ENCODE measurements at places on chromosomes 4 and X.

- no peak for DNase-seq
Measured at GRCh38 chr4:131547506-131547981, 1601.5 kb upstream of the PCDH10 start.

DNA sequence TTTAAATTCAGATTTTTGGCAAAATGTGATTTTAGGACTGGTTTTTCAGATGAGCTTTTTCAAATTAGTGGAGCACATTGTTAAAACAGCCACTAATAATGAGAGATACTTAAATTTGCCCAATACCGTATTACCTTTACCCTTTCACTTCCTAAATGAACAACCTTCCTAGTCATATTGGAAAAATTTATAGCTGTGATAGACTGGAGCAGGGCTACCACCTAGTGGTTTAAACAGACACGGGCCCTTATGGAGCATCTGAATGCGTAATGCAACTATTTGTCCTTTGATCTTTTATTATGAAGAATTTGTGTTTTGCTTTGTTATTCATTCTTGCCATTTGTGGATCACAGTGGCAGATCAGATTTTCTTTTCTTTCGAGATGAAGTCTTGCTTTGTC, 72.7 kb downstream of the KDM6A start:
- DNase-seq: no peak

- no peak for DNase-seq
Measured at GRCh38 chr4:39587881-39588280, 50.8 kb downstream of the SMIM14 start.

- no peak for DNase-seq
Measured at GRCh38 chr4:89363786-89364185, 56.2 kb upstream of the GPRIN3 start.

GRCh38 chrX:13341491-13342101, 21.7 kb upstream of the ATXN3L start:
- DNase-seq: no peak

- no peak for DNase-seq
Measured at GRCh38 chrX:8960957-8961468, 72.9 kb downstream of the FAM9B start.

DNA sequence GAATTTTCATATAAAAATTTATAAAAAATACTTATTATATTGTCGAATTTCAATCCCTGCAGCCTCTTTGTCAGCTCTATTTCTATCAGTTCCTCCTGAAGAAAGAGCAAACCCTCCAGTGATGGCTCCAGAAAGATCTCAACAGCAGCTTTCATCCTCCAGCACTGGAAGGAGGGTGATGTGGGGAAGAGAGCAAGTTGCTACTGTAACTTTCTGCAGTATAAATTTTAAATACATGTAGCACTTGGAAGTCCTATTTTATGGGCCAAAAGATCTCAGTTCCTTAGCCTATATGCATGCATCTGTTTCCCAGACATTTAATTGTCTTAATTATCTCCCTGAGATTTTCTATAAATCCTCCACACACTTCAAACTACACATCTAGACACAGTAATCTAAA, 13.7 kb upstream of the ODAM start:
- DNase-seq: no peak

DNA sequence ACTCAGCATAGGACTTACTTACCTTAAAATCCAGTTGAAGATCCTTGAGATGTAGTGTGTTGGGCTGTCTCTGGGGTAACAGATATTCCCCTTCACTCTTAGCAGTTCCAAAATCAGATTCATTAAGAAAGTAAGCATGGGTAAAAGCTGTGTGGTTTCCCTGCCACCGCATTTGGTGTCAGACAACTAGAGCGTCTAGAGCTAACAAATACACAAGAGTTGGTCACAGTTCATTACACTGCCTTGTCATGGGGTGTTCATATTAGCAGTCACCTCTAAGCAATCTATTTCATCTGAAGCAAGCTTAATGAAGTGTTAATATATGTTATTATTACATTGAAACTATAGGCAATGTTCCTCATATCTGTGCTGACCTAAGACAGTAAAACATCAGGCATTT, 342.8 kb downstream of the PPARGC1A start:
- no peak for DNase-seq

GRCh38 chr4:78061939-78062570, 4.9 kb downstream of the FRAS1 start:
- no peak for DNase-seq

- no peak for DNase-seq
Measured at GRCh38 chrX:119728487-119728886, 29.9 kb upstream of the SOWAHD start.

DNA sequence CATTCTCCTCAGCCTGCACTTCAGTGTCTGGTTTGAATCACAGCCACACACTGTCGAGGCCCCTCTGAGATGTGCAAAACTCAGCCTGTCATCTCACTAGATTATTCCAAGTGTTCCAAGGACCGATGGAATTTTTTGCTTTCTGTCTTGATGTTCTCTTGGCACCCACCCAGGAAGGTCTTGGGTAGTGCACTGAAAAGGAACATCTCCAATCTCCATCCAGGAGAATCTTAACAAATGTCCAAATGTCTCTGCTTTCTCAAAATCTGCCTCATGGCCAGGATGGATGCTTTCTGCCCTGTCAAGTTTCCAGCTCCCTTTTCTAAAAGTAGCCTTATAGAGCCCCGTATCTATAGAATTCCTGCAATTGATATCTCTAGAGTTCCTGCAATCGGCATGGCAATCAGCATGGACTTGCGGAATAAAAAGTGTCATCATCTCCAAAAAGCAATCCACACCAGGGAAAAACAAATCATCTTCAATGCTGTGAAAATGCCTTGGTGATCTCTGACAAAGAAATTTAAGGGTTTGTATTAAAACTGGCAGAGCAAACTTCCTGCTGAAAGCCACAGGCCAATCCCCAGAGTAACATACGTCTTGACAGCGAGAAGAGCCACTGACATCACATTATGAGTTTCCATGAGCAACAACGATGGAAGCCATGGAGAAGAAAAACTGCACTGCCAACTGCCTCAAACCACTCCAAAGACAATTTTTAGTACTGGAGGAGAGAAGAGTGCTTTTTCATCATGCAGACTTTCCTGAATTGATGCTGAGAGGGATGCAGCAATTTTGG, 215.3 kb upstream of the FAM9B start:
- DNase-seq: no peak

DNA sequence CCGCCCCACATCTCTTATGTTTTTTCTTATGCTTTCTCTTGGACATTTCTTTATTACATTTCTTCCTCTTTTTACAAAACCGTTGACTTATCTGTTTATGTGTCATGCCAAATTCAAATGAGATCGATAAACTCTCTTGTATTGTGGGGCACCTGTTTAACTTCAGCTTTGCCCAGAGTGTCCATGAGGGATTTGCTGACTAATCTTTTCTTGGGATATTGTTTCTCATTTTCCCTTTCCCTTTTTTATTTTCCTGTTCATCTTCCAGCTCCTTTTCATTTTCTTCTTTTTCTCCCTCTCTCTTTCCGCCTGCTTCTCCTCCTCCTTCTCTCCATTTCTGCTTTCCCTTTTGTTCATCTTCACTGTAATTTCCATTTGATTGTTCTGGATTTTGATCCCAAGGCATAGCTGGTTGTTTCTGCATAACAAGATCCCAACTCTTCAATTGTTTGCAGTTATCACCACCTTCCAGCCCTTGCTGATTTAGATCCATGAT, 10.7 kb downstream of the TIMM8A start:
- no peak for DNase-seq

DNA sequence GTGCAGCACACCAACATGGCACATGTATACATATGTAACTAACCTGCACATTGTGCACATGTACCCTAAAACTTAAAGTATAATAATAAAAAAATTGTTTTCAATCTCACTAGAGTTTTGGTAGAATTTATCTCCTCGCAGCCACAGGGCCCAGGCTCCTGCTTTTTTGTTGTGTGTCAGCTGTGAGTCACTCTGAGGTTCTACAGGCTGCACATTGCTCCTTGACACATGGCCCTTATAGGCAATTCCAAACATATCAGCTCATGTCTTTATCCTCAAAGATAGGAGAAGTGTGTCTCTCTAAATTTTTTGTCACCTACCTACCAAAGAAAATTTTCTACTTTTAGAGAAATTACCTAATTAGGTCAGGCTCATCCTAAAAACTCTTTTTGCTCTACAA, 252.1 kb upstream of the ADGRL3 start:
- no peak for DNase-seq

DNA sequence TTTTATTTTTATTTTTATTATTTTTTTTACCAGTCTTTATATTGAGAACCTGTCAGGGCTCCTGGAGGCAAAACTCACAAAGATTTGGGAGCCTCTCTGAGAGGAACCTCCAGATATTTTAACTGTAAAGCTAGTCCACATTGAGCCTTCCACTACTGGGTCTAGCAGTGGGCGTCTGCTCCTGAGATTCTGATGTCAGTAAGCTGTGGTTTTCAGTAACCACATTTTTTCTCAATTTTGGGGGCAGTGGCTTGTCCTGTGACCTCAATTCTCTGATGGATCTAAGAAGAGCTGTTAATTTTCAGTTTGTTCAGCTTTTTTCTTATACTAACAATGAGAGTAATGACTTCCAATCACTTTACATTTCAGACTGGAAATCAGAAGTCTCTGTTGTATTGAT, 23.6 kb upstream of the GPRASP1 start:
- no peak for DNase-seq

GRCh38 chr4:141247430-141247780, 26.7 kb downstream of the ZNF330 start:
- DNase-seq: no peak

GRCh38 chr4:147837435-147837834, 105.5 kb downstream of the ARHGAP10 start:
- DNase-seq: no peak

DNA sequence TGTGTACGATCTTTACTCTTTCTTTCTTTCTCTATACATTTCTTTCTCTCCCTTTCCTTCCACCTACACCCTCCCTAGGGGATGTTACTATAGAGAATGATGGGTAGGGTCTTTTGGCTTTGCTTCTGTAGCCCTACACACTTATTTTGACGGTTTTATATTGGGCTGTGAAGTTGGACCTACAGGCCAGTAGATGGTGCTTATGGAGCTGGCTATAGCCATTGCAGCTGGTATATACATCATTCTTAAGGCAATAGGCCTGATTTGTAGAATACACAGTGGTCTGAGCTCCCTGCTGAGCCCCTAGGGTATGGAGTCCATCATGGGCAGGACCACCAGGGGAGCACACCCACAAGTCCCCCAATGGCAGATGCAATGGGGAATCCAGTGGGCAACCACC, 1869.7 kb downstream of the STIM2 start:
- no peak for DNase-seq

DNA sequence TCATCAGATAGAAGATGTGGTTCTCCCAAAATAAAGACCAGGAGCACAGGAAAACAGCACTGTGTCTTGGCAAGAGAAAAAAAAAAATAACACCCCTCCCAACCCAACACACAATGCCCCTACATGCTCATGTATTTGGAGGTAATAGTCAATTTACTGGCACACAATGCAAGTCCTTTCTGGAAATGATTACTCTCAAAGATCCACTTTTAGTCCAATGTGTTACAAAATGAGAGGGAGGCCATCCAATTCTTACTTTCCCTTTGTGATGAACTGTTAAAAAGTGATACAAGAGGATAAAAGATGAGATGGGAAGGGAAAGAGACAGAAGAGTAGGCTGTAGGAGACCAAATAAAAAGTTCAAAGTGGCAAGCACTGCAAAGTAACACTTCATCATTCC, 180.3 kb upstream of the DKK2 start:
- no peak for DNase-seq

GRCh38 chr4:173958445-173958844, 325.0 kb downstream of the FBXO8 start:
- no peak for DNase-seq

DNA sequence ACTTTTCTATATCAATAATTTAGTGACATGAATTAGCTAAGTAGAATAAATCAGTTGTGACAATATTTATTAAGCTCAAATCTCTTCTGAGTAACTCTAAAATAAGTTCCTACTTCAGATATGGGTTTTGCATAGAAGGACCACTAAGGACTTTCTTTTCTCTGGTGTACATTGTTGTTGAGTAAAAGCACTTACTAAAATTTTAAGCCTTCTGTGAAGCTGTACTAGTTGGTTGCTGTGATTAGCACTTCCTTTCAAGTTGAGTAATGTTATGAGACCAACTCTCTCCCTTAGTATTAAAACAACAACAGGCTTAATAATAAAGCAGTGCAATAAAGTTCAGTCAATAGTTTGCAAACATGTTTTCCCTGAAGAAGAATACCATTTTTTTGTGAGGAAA, 667.4 kb upstream of the NDST4 start:
- no peak for DNase-seq

DNA sequence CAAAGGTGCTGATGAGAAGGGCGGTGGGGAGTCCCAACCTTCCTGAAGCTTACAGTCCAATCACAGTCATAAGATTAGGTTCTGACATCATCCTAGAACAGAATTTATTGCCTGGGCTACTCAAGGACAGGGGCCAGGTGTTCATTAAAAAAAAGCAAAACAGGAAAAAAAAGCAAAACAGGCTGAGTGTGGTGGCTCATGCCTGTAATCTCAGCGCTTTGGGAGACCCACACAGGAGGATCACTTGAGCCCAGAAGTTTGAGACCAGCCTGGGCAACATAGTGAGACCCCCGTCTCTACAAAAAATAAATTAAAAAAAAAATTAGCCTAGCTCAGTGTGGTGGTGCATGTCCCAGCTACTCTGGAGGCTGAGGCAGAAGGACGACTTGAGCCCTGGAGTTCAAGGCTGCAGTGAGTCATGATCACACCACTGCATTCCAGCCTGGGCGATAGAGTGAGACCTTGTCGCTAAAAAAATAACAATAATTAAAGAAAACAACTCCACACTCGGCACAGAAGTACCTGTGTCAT, 3.0 kb downstream of the RAB9A start:
- no peak for DNase-seq

DNA sequence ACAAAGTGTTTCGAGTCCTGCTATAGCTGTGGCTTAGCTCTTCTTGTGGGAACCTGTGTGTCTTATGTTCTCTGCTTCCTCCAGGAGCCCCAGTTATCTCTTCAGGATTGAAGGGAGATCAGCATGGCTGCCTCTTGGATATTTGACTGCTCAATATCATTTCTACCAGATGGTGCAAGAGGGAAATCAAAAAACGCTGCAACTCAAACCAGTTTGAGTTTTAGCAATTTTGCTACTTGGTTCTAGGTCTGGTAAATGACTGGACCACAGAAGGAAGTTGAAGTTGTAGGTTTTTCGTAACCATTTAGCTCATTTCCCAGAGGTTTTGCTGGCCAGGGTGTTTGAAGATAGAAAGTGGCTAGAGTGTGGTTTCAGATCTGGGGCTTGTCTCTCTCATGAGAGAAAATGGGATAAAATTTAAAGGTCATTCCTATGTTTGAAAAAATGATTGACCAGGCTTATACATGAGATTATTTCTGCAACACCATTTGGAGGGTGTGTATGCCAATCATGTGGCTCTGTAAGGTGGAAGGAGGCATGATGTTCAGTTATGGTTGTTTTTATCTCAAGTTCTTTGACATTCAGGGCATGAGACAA, 210.4 kb downstream of the SPRY1 start:
- no peak for DNase-seq

- DNase-seq: no peak
Measured at GRCh38 chr4:110830461-110830860, 207.6 kb upstream of the PITX2 start.

DNA sequence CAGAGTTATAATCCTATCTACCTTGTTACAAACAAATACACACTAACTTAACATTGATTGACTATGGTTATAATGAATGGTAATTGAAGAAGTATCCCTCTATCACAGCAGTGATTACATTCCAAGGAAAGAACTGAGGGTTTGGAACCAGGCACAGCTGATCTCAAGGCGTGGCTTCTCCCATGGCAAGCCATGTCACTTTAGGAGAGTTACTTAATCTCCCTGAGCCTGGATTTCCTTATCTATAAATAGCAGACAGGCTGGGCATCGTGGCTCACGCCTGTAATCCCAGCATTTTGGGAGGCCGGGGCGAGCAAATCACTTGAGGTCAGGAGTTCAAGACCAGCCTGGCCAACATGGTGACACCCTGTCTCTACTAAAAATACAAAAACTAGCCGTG, 25.6 kb downstream of the SORBS2 start:
- DNase-seq: no peak

Data from activated CD8-positive, alpha-beta memory T cell treated with anti-CD3 and anti-CD28 coated beads for 4 hours (primary cell).